Stimulated activated CD8-positive, alpha-beta memory T cell treated with anti-CD3 and anti-CD28 coated beads, Interleukin-2, amount 100 ng/mL, for 1 hour (primary cell): ENCODE measurements at places on chromosomes 6 and 20.

- no peak for DNase-seq
Measured at GRCh38 chr6:41638935-41639808, 904 bp downstream of the MDFI start.

DNA sequence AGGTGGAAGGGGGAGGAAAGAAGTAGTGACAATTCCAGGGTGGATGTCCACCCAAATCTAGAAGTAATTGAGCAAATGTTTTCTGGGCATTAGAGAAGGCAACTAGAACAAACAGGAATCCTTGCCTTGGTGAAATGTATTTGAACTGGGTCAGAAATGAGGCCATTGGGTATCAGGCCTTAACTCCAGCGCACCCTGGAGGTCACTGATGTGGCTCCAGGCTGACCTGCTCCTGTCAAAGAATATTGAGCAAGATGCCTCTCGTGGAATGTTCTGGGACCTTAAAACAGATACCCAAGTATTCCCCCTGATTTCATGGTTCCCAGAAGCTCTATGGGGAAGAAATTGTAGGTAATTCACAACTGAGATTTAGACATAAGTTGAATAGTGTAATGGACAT lies 6.9 kb downstream of the HLA-DPB1 start:
- DNase-seq = no peak

DNA sequence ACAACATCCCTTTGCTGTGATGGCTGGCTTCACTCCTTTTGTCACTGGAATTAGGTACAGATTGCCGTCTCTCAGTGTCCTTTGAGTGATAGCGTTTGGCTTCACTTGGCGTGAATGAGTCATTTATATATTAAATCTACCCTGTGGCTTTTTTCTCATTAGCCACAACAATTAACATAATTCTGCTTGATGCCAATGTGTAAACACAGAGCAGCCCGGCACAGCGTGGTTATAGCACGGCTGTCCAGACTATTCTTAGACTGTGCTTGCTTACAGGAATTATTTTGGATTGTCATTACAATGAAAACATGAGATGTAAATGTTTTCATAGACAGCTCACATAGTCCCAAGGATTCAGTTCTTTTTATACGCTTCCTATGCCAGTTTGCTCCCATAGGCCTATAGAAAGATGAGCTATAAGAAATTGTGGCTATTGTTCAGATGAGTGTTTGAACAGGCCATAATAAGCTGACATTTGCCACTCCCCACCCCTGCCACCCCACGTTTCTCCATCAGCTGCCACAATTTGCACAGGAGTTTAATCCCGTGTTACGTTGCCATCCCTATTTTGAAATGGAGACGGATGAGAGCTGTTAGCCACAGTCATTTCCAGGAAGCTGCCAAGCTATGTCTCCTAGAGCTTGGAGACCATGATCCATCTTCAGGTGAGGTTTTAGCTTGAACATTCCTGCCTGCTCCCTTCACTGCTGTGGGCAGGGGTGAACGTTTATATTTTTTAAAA lies 65.9 kb downstream of the PPP1R14C start:
- DNase-seq = no peak

GRCh38 chr6:3553254-3553653 lies 96.4 kb upstream of the SLC22A23 start:
- no peak for DNase-seq

DNA sequence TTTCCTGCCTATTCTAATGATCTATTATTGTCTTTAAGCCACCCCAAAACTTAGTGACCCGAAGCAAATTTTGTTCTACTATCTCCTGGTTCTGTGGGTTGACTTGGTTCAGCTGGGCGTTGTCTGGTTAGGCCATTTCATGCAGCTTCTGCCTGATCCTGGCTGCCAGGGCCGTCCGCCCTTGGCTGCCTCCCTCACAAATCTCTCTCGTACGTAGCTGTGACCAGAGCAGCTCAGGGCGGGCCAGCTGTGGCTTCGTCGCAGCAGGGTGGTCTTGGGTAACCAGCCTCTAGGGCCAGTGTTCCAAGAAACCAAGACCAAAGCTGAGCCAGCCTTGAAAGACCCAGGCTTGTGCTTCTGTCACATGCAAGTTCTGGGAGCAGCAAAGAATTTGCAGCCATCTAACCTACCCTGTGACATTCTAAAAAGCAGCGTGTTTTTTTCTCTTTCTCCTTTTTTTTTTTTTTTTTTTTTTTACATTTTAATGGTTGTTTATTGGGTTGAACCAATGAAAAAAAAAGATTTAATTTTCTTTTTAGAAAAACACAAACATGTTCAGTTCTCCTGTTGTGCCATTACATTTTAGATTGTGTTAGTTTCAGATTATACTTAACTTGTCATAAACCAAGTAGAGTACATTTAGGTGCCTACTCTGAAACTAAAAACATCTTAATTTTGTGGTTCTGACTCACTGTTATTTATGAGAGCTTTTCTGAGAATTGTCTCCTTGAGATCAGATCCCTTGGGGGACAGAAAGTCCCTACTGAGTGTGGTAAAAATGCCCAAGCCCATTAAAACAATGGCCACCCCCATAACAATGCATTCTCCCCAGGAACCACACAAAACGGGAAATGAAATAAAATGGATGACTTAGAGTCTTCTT lies 83.9 kb downstream of the ZDHHC14 start:
- DNase-seq = no peak

- DNase-seq = no peak
Measured at GRCh38 chr6:36701401-36701991, 3.9 kb downstream of the RAB44 start.

- no peak for DNase-seq
Measured at GRCh38 chr6:53301801-53302537, 46.8 kb downstream of the ELOVL5 start.

DNA sequence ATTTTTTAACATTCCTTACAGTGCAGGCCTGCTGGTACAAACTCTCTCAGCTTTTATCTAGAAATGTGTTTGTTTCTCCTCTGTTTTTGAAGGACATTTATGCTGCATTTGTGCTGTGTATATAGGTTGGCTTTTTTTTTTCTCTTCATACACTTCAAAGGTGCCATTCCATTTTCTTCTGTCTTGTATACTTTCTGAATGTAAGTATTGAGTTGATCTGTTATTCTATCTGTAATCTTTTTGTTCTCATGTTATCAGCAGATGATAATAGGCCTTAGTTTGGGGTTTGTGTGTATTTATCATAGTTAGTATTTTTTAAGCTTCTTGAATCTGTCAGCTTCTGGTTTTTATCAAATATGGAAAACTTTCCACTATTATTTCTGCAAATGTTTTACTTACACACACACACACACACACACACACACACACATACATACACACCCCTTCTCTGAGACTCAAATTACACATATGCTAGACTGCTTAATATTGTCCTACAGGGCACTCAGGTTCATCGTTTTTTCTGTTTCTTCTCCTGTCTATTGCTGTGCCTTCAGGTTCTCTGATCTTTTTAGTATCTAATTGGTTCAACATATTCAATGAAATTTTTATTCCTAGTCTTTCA lies 74.6 kb downstream of the RPP40 start:
- DNase-seq = no peak

DNA sequence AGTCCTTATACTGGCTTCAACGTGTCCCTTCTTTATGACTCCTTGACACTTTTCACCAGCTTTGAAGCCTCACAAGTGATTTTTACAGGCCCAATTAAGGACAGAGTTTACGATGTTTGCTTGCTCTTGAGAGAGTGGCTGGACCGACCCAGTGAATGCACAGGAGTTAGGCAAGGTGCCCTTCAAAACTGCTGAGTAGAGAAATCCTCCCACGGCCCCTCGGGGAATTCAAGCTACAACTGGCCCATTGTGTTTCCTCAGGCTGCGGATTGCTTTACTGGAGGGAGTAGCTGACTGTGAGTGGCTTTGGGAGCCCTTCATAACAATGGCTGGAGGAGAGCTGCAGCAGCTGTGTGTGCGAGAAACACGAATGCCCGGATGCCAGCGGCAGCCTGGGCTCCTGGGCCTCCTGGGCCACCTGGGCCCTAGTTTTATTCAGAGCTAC lies 50.0 kb downstream of the SGK1 start:
- no peak for DNase-seq

GRCh38 chr6:119314885-119315272 lies 34.7 kb downstream of the MAN1A1 start:
- DNase-seq = no peak

DNA sequence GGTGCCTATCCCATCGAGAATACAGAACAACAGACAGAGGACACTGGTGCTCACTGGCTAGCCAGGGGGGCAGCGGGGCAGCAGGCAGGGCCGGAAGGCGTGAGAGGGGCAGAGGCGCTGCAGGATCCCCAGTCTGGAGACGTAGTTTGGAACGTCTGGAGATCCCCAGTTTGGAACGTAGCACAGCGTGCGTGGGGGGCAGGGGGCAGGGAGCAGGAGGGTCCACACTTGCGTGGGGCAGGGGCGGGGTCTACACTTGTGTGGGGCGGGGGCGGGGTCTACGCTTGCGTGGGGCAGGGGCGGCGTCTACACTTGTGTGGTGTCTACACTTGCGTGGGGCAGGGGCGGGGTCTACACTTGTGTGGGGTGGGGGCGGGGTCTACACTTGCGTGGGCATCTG lies 107.2 kb downstream of the DACT2 start:
- DNase-seq = no peak

DNA sequence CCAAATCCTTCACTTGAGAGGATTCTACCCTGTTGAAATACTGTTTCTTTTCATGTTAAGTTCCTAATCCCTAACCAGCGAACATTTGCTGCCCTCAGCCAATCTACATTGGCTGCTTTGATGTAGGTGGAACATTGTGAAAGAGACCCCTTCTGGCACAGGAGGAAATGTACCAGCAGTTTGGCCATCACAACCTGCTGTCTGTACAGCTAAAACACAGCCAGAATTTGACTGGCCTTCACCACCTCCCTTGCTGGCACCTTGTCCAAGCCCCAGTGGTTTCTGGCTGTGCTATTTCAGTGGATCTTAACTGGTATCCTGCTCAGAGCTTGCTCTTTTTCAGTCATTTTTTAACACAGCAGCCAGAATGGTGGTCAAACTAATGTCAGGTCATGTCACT lies 202.1 kb upstream of the EPHA7 start:
- DNase-seq = no peak

DNA sequence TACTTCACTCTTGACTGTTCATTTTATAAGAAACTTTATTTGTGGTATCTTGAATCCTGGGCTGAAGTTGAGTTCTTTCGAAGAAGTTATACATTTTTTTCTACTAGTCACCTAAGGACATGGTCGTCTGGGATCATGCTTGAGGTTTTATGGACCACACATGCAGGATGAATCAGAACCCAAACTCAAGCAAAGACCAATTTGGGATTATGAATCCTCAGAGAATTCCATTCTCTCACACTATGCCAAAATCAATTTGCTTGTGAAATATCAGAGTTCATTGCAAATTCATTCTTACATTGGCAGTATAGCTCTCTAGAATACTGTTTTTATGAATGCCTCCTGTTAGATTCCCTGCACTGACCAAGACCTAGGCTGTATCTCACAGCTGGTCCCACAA lies 114.3 kb upstream of the HDAC2 start:
- no peak for DNase-seq

GRCh38 chr20:12786276-12786675 lies 222.5 kb upstream of the SPTLC3 start:
- no peak for DNase-seq

DNA sequence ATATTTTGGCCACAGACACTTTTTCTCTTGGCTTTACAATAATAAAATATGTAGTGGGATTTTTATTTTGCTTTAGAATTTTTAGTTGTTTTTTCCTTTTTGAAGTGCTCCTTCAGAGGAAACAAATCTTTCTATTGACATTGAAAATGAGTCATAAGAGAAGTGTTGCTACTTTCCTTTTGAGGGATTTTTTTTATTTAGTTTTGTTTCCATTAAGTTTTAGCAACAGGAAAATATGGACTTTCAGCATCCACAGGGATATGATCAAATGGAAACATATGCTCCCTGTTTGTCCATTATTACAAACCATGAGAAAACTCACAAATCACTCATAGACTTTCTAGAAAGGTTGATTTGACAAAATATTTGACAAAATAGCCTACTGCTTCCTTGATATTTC lies 65.3 kb upstream of the BMP2 start:
- DNase-seq = no peak

DNA sequence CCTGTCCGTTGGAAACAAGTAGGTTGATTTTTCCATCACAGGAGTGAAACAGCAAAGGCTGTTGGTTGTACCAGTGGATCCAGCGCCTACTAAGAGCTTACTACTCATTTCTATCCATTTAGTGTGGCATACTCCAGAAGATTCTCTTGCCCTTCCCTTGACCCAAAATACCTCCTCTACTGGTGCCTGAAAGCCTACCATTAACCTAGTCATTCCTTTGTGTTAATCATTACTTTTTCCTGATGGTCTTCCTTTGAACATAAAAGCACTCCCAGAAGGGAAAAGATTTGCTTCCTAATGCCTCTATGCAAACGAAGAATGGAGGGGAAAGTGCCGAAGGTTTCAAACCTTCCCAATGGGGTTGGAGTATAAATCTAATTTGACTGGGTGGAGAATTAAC lies 123.3 kb downstream of the QRSL1 start:
- DNase-seq = no peak

- no peak for DNase-seq
Measured at GRCh38 chr6:63640062-63640461, 4.5 kb downstream of the PHF3 start.

DNA sequence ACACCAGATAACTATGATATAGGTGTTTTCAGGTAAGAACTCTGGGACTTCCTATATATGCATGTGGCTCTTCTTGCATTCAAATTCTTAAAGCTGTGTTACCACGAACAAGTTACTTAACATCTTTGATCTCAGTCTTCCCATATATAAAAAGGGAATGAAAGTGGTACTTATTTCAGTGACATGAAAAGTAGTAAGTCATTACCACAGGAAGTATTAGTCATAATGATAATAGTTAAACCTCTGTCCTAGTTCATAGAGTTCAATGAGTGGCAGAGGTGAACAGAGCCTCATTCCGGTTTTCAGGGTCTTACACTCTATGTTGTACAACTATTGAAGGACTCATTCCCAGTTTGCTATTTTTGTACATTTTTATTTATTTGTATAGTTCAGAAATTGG lies 237.0 kb downstream of the NKAIN2 start:
- DNase-seq = no peak

- no peak for DNase-seq
Measured at GRCh38 chr20:3693376-3693775, 11.6 kb upstream of the ADAM33 start.
